ENCODE measurements at places on chromosomes 7 and 10. TPM values are rescaled to one million over a fixed set of nuclear protein-coding genes. Genes with fewer than 3 reads are reported as not detected.

HMX3 gene
- not detected for polyA plus RNA-seq

PDZD7 gene
- polyA plus RNA-seq = not detected

UNCX gene
- not detected for polyA plus RNA-seq

CYP3A4 gene
- not detected for polyA plus RNA-seq

VPS37D gene
- polyA plus RNA-seq = 0.39 TPM

SEPHS1 gene
- polyA plus RNA-seq = 7.9 TPM

COA1 gene
- polyA plus RNA-seq = 48.5 TPM

Data from IgD-negative memory B cell (primary cell).